Fibroblast of skin of scalp (primary cell): ENCODE measurements at places on chromosomes 16 and 17.

DNA sequence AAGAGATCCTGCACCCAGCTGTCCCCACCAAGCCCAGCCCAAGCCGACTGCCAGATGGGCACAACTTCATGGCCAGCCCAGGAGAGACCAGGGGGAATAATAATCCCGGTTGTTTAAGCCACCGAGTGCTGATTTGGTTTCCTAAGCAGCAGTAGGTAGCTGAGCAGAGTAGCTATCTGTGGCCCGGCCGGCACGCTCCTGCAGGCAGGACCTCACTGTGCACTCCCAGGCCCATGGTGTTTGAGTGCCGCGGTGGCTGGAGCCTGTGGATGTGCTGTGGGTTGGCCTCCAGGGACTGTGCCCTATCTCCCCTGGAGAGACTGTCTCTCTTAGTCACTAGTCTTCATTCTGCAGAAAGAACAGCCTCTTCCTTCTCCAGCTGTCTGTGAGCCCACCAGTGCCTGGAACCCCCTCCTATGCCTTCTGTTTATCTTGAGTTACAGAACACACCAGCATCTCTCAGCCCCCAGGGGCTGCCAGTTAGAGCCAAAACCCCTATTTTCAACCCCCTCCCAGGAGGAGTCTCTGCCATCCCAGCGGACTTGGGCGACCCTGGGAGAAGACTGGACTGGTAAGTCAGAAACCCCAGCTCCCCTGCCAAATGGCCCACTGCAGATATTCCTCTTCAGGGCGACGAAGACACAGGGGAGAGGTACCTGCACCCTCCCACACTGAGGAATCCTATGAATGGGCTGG is 152.0 kb downstream of the SDK2 start:
- no peak for DNase-seq

GRCh38 chr17:42514279-42514678 is 21.8 kb upstream of the NAGLU start:
- DNase-seq = no peak

GRCh38 chr17:42548070-42548837 is 4.5 kb upstream of the HSD17B1 start:
- DNase-seq = no peak

- DNase-seq = peak; percentile 85
Observed at GRCh38 chr16:81946206-81946605, 65.1 kb downstream of the SDR42E1 start.

- DNase-seq = peak; percentile 80
Observed at GRCh38 chr17:64687961-64688360, 25.9 kb upstream of the SMURF2 start.

GRCh38 chr16:19844945-19845641 is 39.6 kb downstream of the GPRC5B start:
- DNase-seq = peak; percentile 51
